ENCODE measurements at places on chromosomes 4 and X.

DNA sequence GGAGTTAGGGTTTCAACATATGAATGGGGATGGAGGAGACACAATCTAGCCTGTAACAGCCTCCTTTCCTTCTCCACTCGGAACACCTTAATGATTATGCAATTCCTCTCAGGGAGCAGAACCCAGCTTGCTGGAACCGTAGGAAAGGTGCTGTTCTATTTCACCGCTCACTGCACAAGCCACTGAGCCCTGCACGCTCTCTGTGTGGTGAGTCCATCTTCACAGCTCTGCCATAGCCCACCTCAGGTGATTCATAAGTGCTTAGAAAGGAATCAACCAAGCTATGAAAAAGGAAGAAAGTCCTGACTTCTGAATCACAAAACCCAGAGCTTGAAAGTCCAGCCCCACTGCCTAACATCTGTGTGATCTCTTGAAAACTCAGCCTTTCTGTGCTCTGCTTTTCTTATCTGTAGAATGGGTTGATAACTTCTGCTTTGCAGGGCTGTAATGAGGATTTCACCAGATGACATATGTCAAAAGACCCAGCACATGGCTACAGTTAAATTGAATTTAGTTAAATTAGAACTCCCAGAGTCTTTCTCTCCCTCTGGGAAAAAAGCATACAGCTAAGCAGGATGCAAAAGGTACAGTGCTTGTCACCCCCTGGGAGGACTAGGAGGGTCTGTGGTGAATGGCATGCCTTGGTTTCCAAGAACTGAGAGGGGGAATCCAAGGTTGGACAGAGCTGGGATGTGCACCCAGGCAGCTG is 91.6 kb downstream of the WFS1 start:
- no peak for DNase-seq

GRCh38 chr4:81854406-81854805 is 382.7 kb upstream of the RASGEF1B start:
- DNase-seq: no peak

DNA sequence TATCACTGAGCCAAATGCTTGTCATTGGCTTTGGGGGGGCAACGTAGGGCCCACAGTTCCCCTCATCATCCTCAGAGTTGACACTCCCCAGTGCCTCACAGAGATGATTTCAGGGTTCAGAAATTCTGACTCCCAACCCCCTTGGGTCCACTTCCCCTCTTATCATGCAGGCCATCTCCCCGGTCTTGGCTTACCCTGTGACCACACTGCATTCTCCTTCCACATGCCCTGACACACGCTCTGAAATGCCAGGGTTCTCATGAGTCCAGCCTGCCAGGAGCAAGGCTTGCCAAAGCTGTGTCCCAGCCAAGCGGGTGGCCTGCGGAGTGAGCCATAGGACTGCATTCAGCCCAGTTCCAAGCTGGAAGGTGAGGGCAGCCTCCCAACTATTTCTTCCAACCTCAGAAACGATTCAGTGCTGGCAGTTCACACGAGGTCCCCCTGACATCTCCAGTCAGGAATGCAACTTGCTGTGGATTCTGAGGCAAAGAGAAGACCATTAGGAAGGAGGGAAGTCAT is 101.2 kb downstream of the SMIM20 start:
- no peak for DNase-seq

GRCh38 chrX:101411984-101412383 is 4.0 kb downstream of the HNRNPH2 start:
- DNase-seq: no peak

GRCh38 chr4:55008166-55009056 is 117.0 kb downstream of the KDR start:
- DNase-seq: no peak

DNA sequence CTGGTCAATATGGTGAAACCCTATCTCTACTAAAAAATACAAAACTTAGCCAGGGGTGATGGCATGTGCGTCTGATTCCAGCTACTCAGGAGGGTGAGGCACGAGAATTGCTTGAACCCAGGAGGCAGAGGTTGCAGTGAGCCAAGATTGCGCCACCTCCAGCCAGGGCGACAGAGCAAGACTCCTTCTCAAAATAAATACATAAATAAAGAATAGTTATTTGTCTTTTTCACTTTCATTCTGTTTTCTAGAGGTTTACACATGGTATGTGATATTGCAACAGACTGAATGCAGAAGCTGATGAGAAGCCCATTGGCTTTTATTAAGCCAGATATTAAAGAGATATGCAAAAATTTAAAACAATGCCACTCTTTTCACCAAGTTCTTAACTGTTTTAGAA is 8.2 kb downstream of the KLHL15 start:
- no peak for DNase-seq

DNA sequence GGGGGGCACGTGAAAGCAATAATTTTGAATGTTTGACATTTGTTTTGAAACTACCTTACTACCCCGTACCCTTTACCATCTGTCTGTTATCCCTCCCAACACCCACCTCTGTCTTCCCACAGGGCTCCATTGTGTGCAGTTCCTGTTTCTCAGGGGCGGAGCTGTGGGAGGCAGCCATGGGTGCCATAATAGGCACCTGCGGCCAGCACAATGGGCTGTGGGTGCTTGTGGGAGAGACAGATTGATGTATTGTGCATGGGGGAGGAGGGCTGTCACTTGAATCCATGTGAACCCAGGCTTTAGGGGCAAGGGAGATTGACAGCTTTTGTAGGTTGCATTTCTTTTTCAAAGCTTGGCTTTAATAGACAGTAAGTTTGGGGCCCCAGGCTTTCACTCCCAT is 122.6 kb upstream of the CXorf66 start:
- DNase-seq: no peak

DNA sequence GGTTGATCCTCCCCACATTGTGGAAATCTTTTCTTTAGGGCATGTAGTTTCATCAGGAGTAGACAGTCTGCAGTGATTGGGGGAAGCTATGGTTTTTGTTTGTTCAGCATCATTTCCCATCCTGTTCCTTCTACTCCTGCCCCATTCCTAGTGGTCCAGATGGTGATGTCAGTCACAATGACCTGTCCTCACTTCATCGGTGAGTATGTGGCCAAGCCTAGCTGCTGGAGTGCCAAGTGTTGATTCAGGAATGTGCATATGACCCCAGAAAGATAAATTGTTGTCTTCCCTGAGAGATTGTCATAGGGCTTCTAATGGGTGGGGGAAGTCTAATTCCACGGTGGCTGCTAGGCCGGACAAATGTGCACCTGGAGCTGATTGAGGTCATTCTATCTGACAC is 130.6 kb upstream of the FAT1 start:
- no peak for DNase-seq

- DNase-seq: no peak
Observed at GRCh38 chrX:48511560-48511959, 2.8 kb downstream of the PORCN start.

DNA sequence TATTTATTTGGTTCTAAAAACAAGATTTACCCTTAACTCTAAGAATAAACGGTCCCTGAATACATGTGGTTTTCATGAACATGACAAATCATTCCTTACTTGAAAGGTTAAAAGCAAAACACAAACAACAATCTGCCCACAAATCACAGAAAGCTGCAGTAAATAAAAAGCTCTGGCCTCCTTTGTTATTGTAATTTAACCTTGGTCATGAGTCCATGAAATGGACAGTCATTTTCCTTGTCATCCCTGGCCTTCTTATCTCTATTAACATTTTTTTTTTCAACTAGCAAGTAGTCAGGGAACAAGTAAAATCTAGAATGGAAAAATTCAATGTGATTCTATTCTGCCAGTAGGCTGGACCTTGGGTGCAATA is 92.7 kb downstream of the SCD5 start:
- no peak for DNase-seq

GRCh38 chr4:104979083-104979760 is 167.5 kb upstream of the TET2 start:
- no peak for DNase-seq

DNA sequence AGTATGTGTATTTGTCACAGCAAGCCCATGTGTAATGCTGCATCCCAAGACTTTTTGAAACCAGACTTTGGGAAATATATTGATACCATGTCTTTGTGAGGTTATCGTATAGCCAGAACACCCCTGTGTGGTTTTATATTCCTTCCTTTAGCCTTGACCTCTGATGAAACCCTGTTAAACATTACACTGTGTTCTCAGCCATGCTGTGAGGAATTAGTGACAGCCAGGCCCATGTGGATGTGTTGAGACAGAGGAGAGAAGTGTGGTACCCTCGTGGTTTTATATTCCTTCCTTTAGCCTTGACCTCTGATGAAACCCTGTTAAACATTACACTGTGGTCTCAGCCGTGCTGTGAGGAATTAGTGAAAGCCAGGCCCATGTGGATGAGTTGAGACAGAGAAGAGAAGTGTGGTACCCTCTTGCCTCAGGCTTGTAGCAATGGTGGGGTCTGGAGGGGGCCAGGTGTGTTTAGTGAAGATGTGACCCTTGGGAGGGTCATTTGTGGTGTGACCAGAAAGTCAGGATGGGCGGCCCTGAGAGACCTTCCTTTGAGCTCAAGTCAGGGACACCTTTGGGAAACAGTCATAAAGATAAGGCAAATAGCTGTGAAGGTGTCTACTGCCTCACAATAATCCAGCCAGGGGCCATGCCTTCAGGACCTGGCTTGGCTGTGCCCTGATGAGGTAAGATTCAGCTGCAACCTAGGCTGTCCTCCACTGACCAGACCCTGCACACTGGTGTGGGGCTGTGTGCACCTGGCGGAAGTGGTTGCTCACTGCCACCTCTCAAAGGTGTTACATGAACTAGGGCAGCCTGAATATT is 110.0 kb downstream of the IRF2 start:
- no peak for DNase-seq

DNA sequence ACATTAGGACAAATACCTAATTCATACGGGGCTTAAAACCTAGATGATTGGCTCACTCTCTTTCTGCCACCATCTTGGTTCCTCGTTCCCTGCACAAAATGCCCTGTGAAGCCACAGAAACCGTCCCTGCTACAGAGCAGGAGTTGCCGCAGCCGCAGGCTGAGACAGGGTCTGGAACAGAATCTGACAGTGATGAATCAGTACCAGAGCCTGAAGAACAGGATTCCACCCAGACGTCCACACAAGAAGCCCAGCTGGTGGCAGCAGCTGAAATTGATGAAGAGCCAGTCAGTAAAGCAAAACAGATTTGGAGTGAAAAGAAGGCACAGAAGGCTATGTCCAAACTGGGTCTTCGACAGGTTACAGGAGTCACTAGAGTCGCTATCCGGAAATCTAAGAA is 34.3 kb downstream of the TRIM61 start:
- no peak for DNase-seq

- no peak for DNase-seq
Observed at GRCh38 chr4:152572417-152573086, 36.7 kb upstream of the FBXW7 start.

DNA sequence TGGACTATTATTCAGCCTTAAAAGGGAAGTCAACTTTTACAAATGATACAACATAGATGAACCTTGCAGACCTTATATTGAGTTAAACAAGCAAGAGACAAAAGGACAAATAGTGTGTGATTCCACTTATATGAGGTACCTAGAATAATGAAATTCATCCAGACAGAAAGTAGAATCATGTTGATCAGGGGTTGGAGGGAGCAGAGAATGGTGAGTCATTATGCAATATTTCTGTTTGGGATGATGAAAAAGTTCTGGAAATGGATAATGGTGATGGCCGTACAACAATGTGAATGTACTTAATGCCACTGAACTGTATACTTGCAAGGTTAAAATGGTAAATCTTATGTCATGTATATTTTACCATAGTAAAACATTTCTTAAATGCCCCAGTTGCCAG is 22.1 kb downstream of the KIT start:
- DNase-seq: no peak

- DNase-seq: no peak
Observed at GRCh38 chr4:121464854-121465253, 84.0 kb upstream of the QRFPR start.

DNA sequence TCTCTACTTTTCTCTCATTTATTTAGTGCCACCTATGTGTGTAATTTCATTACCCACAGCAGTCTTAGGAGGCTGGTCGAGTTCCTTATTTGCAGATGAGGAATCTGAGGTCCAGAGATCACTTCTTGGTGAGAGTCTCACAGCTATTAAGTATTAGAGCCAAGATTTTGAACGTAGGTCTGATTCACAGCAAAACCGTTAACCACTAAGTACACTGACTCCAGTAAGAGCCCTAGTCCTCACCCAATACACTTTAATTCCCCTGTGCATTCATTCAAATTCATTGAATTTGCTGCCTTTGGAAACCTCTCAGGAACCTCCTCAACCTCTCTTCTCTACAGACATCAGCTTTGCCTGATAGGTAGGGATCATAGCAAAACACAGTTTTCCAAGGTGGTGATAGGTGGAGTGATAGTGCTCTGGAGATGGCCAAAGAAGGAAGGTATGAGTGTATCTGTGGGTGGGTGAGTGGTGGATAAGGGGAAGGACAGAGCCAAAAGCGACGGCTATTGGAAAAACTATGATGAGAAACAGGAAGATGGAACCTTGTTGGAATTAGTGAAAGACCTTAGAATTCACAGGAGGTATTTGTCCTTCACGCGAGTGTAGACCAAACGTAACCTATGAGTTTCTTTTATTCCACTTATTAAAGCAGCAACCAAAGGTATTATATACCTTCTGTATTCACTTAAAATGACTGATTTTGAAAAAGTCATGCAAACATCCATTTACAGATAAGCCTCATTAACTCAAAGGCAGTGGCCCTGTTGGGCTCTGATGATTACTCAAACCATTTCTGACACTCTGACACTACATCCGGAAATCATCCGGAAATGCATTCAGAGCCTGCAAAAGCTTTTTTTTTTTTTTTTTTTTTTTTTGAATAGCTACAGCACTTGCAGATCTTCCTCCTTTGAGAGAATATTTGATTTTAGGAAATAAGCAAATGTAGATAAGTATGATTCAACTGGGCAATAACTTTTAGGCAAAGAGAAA is 6.3 kb downstream of the FMR1 start:
- no peak for DNase-seq

DNA sequence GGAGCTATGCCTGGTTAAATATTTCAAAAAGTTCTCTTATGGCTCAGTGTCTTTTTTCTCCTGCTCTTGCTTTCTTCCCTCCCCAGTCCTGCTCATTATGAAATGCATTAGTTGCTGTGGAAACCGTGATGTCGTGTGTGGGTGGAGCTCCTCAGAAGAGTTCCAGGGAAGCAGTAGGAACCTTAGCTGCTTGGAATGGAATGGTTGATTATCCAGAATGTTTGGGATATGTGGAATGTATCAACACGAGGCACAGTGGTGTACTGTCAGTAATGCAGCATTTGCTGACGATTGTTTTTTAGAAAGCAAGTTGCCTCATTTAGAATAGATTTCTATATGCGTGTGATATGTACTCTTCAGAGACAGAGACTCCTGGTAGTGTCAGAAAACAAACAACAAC is 333.2 kb downstream of the ARHGAP10 start:
- DNase-seq: no peak

GRCh38 chr4:8168232-8168631 is 9.6 kb upstream of the ABLIM2 start:
- no peak for DNase-seq

- DNase-seq: no peak
Observed at GRCh38 chr4:140602714-140603113, 34.0 kb upstream of the UCP1 start.

DNA sequence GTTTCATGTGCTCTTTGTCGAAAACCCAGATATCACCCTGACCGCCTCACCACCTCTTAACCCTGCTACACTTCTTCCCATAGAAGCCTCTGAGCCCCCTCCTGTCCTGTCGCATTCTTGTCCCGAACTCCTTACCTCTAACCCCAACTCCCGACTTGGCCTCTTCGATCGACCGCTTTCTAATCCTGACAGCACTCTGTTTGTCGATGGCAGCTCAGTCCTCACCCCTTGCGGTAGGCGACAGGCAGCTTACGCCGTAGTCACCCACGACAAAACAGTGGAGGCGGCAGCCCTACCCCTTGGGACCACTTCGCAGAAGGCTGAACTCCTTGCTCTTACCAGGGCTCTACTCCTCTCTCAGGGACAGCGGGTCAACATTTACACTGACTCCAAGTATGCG is 961.7 kb downstream of the RPA4 start:
- no peak for DNase-seq
